Ammon's horn (tissue), 1 donor: ENCODE measurements at places on chromosomes 11 and 22.

DNA sequence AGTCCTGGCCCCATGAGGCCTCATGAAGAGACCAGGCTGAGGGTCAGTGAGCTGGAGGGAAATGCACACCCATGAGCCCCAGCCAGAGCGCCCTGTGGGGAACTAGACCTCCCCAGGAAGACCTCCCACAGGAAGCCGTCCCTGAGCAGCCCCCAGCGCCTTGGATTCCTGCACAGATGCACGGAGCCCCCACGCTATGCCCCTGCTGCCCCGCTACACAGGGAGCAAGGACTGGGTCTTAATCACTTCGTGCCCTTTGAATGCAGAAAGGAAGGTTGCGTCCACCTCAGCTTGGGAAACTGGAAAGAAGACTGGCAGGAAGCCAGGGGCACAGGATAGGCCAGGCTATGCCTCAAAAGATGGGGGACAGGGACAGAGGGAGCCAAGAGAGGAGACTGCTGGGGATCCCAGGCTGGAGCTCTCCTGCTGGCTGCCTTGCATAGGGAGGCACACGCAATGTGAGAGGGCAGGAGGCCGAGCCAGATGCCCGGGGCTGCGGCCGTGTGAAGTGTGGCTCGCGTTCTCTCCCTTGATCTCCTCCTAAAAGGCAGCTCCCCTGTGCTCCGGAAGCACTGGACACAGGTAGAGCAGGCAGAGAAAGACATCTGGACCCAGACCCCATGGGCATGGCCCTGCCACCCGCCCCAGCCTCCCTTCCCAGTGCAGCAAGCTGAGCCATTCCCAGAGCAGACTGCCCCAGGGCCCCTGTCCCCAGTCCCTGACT lies 32.8 kb downstream of the MACROD1 start:
- DNase-seq, result no peak

- DNase-seq, result no peak
These were observed 6.0 kb downstream of the OR10Q1 start for GRCh38 chr11:58222721-58223120.

DNA sequence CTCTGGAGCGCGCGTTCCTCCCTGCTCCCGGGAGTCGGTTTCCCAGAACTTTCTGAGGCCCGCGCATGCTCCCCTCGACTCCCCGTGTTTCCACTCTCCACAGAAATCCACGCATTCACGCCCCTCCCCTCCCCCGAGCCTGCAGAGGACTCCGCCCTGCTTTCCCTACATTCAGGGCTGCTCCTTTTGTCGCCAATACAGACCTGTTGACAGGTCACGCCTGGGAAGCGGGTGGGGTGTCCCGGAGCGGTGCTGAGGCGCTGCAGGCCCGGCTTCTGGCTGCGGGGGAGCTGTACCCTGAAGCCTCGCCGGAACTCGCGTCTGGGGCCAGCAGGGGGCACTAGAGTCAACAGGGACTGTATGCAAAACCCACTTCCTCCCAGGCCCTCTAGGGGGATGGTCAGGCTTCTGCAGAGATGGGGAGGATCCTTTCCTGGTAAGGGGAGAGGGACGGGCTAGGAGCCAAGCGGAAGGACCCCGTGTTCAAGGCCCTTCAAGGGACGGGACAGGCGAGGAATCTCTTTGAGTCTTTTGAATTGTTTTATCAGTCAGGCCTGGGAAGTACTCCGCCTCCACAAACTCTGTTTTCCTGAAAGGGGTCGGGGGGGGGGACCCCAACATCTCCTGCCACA lies at the start of gene PRAME:
Gene PRAME, minus strand, starts transcription at position 294 of the 632 bp plus-strand sequence. CDS start 2,433 bp downstream, outside the sequence.
- peak; percentile 7 for DNase-seq

GRCh38 chr11:95647871-95648270 lies 141.7 kb downstream of the FAM76B start:
- no peak for DNase-seq

DNA sequence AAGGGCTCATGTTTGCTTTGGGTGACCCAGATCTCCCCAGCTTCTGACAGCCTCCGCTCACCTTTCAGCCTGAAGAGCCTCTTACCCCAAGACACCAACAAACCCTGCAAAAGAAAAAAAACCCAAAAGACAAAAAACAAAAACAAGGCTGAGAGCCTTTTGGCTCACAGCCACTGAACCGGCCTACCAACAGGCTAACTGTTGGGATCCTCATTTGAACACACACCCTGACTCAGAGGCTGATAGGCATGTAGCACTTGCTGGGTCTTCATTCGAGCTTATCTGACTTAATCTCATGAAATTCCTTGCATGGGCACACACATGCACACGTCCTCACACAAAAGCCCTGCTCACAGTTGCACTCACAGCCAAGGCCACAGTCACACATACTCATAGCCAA lies 22.9 kb upstream of the TSKU start:
- no peak for DNase-seq

GRCh38 chr11:17224727-17225126 lies 16.9 kb upstream of the PIK3C2A start:
- no peak for DNase-seq

DNA sequence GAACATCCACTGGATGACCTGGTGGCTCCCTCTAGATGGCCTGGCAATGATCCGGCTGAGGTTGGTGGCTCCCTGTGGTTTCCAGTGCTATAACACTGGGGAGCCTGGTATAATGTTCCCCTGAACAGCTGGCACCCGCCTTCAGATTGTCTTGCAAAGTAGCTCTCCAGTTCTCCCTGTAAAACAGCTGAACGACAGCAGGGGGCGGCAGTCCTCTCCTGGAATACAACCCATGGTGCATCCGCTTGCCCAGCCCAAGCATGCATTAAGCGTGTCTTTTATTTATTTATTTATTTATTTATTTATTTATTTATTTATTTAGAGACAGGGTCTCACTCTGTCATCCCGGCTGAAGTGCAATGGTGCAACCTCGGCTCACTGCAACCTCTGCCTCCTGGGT lies 258.9 kb downstream of the BUD13 start:
- DNase-seq, result no peak

- no peak for DNase-seq
These were observed 284.3 kb upstream of the ISX start for GRCh38 chr22:34781681-34782080.

DNA sequence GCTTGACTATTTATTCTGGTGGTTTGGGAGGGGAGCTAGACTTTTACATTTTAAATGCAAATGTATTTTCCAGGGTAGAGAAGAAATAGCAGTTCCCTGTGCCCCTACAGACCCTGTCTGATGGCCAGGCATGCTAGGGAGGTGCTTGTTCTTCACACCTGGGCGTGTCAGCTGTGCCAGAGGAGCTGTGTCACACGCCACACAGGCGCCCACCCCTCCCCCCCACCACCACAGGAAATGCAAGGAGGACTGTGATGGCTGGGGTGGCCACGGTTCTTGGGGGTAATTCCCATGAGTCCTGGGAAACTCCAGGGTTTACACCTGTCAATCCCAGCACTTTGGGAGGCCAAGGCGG lies 82.2 kb downstream of the FLI1 start:
- DNase-seq, result no peak

- no peak for DNase-seq
These were observed 136.2 kb downstream of the OSBP2 start for GRCh38 chr22:30830907-30831306.

- DNase-seq, result no peak
These were observed 385 bp upstream of the SCO2 start for GRCh38 chr22:50525858-50526107.

DNA sequence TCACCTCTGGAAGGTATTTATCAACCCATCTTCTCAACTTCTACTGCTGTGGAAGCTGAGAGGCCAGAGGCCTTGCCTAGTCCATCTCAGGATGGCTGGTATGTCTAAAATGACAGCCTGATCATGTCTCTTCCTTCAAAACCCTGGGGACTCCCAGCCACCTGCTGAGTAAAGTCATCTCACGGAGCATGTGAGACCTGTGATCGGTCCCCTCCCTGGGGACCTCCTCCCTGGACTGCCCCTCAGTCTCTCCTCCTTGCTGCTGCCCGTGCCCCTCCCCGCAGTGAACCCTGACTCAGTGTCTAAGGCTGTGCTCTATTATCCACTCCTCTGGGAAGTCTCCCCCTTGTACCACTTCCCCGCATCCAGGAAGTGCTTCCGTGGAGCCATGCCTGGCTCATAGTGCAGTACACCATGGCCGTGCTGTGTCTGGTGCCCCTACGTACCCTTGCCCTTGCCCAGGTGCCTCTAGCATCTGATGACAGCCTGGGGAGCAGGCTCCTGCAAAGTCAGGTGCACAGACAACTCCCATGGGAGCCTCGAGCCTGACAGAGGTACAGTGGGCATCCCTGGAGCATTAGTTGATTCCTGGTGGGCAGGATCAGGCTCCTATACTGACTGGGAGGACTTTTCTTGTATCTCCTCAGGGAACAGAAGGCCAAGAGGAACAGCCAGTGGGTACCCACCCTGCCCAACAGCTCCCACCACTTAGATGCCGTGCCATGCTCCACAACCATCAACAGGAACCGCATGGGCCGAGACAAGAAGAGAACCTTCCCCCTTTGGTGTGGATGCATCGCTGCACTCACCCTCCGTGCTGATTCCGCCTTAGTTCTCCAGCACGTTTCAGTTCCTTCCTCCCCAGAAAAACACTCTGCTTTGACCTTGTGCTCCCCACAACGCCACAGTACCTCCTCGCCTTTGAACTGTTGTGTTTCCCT lies 13.8 kb downstream of the SMARCB1 start:
- no peak for DNase-seq

- no peak for DNase-seq
These were observed 132.7 kb downstream of the CASP12 start for GRCh38 chr11:104765401-104766095.

DNA sequence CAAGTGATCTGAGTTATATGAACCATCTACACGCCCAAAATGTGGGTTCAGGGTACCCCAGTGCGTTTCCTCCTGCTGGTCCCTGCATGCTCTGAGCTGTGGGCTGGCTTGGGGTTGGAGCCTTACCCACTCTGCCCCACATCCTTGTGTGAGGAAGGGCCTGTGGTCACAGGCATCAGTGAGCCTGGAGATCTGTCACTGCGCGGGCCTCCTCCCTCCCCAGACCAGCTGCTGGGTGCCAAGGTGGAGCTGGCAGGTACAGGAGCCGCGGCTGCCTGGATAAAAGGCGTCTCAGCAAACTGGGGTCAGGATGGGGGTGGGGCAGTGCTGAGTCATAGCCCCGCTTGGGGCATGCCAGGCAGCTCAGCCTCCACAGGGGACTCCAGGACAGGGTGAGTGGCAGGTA lies 17.9 kb downstream of the GNAZ start:
- no peak for DNase-seq

DNA sequence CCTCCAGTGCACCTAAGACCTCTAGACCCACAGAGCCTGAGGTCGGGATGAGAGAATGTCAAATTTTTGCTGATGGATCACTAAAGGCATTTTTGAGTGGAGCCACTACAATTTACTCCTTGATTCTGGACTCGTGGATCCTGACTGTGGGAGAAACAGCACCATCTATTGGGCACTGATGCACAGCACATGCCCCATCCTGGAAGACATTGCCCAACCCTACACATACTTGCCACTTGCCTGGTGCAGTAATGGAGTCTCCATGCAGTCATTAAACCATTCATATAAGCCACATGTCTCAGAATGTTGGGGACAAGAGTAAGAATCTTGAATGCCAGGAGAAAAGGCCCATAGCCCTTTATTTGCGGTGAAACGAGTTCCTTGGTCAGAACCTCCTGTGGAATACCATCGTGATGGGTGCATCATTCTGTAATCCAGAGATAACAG lies 103.9 kb downstream of the GGTLC2 start:
- peak; percentile 71 for DNase-seq

GRCh38 chr22:23182309-23183060 lies 2.2 kb downstream of the BCR start:
- no peak for DNase-seq

DNA sequence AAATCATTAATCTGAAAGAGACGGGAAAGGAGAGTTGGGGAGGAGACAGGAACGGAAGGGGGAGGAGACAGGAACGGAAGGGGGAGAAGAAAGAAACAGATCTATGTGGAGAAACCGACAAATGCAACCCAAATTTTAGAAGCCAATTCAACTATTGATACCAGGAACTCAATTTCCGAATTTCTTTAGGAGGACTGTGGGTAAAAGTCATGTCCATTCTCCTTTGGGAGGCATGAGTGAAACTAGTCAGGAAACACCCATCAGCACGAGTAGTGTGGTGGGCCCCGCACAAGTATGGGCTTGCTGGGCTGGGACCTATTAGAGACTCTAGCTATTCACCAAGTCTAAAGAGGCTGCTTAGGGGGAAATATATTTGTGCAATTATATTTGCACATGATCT lies 18.1 kb downstream of the ANO3 start:
- no peak for DNase-seq

GRCh38 chr11:65476632-65477148 lies 22.2 kb upstream of the MALAT1 start:
- no peak for DNase-seq

- no peak for DNase-seq
These were observed 17.5 kb upstream of the TMEM184B start for GRCh38 chr22:38290347-38290746.

DNA sequence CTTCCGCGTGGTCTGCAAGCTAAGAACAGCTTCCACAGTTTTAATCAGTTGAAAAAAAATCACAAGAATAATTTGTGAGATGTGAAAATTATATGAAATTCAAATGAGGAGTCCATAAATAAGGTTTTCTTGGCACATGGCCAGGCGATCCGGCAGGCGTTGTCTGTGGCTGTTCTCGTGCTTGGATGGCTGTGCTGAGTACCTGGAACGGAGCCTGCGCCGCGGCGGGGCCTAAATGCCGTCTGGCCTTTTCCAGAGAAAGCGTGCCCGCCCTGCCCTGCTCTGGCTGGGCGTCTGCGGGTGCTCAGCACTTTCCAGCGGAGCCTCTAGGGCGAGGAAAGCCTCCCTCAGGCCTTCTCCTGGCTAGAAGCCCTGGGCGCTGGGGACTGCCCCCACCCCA lies 41.8 kb downstream of the OSBPL5 start:
- peak; percentile 59 for DNase-seq

GRCh38 chr11:61357233-61357893 lies 4.3 kb downstream of the CYB561A3 start:
- DNase-seq, result peak; percentile 51

DNA sequence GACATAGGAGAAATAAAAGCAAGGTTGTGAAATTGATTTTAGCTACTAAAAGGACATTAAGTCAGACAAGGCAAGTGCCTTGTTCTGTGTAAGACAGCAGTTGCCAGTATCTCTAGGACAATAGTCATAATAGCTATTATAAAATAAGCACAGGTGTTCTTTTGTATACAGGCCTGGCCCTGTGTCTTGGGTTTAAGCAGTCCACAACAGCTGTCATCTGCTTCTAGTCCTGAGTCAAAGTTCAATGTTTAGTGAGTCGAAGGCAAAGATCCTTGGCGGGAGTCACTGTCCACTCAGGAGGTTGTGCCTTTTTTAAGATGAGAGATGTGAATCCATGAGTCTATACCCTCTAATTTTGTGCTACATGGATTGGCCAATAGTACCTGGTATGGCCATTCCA lies 79.5 kb downstream of the SC5D start:
- no peak for DNase-seq

DNA sequence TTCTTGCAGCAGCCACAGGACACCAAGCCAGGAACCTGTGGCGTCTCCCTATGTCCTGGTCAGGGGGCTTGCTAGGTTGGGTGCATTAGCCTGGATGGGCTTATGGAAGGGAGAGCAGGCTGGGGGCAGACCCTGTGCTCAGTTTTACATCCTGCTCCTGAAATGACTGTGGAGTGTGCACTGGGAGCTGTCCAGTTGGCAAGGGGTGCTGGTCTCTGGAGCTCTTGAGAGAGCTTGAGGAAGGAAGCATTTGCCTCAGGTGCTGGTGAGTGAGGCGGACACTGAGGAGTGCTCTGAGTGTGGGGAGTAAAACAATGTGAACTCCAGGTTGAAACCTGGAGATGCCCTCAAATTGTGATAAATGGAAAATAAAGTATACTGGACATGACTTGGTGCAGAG lies 3.4 kb downstream of the SCGB1D4 start:
- no peak for DNase-seq
